ENCODE measurements at places on chromosomes 13 and 19. TPM values are rescaled to one million over a fixed set of nuclear protein-coding genes. Genes with fewer than 3 reads are reported as not detected.

CEACAM3 gene
- total RNA-seq, result not detected

- H3K27me3 ChIP-seq, result no peaks in the 10 kb centered on the region
- H3K36me3 ChIP-seq, result peaks cover 4% of the 10 kb centered on the region
- H3K4me3 ChIP-seq, result peak within 1 kb of the TSS; percentile 44
- peak within 1 kb of the TSS; percentile 93 for H3K27ac ChIP-seq
Observed at GRCh38 chr19:55487924-55488687, at the start of gene SSC5D. Gene SSC5D, plus strand, starts transcription at chr19:55488436. Its CDS starts 154 bp downstream, at chr19:55488590.

CNN1 gene
- total RNA-seq, result 2,877 TPM

B3GNT3 gene
- 0.83 TPM for total RNA-seq

GRCh38 chr13:44293374-44293773 is 80.2 kb upstream of the SERP2 start:
- DNase-seq, result no peak
- H3K4me1 ChIP-seq, result peaks cover 38% of the 10 kb centered on the region
- peak overlapping the region; percentile 80 for H3K27ac ChIP-seq

- H3K27ac ChIP-seq, result peak overlapping the region; percentile 69
- peaks cover 25% of the 10 kb centered on the region for H3K4me1 ChIP-seq
- H3K36me3 ChIP-seq, result peaks cover 19% of the 10 kb centered on the region
- no peak overlapping the region for H3K4me3 ChIP-seq
Observed at GRCh38 chr19:6047741-6048251, 62.5 kb downstream of the RFX2 start.

ZNF714 gene
- 1.7 TPM for total RNA-seq

- no peaks in the 10 kb centered on the region for H3K27me3 ChIP-seq
- peaks cover 14% of the 10 kb centered on the region for H3K36me3 ChIP-seq
- no peak for DNase-seq
- no peak overlapping the region for H3K4me3 ChIP-seq
- no peak overlapping the region for H3K27ac ChIP-seq
Observed at GRCh38 chr13:95713651-95714050, 36.7 kb downstream of the DNAJC3 start.

PSG2 gene
- total RNA-seq, result not detected

ZNF491 gene
- 4.2 TPM for total RNA-seq

XRCC1 gene
- total RNA-seq, result 24.2 TPM

NTF4 gene
- total RNA-seq, result not detected

GRCh38 chr19:47226426-47227351 is 4.3 kb downstream of the BBC3 start:
- H3K27me3 ChIP-seq, result peaks cover 3% of the 10 kb centered on the region
- H3K36me3 ChIP-seq, result peaks cover 15% of the 10 kb centered on the region
- H3K27ac ChIP-seq, result peak overlapping the region; percentile 97
- H3K4me1 ChIP-seq, result peaks cover 67% of the 10 kb centered on the region
- peak overlapping the region; percentile 67 for H3K4me3 ChIP-seq

DNA sequence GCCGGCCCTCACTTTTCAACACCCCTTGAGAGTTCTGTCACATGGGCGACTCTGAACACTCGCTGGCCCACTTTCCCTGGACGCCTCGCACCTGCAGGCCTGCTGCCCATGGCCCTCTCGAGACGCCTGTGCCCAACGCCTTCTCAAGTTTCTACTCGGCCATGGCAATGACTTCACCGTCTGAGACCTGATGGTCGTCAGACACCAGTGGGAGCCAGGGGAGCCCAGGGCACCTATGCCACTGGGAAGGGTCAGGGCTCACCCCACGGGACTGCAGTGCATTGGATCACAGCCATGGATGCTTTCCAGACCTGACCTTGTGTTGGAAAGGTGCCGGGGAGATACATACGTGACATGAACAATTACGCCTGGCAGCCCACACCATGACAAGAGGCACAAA is 60.1 kb downstream of the KLF2 start:
- H3K4me3 ChIP-seq, result no peak overlapping the region
- peak overlapping the region; percentile 89 for H3K27ac ChIP-seq
- H3K27me3 ChIP-seq, result no peaks in the 10 kb centered on the region
- DNase-seq, result no peak
- peaks cover 36% of the 10 kb centered on the region for H3K4me1 ChIP-seq

- H3K36me3 ChIP-seq, result peaks cover 57% of the 10 kb centered on the region
- H3K4me3 ChIP-seq, result no peak overlapping the region
- peaks cover 7% of the 10 kb centered on the region for H3K4me1 ChIP-seq
- H3K27me3 ChIP-seq, result no peaks in the 10 kb centered on the region
Observed at GRCh38 chr19:5789351-5789761, 1.6 kb downstream of the DUS3L start.

- H3K27ac ChIP-seq, result no peak overlapping the region
- no peak overlapping the region for H3K4me3 ChIP-seq
- no peak for DNase-seq
- no peaks in the 10 kb centered on the region for H3K4me1 ChIP-seq
Observed at GRCh38 chr13:93364166-93364565, 137.6 kb downstream of the GPC6 start.

DNA sequence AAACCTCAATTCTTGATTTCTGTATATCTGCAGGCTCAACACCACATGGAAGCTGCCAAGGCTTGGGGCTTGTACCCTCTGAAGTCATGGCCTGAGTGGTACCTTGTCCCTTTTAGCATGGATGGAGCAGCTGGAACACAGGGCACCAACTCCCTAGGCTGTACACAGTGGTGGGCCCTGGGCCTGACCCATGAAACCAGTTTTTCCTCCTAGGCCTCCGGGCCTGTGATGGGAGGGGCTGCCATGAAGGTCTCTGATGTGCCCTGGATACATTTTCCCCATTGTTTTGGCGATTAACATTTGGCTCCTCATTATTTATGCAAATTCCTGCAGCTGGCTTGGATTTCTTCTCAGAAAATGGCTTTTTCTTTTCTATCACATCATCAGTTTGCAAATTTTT is 131.6 kb downstream of the NDFIP2 start:
- no peaks in the 10 kb centered on the region for H3K27me3 ChIP-seq
- H3K27ac ChIP-seq, result no peak overlapping the region
- H3K36me3 ChIP-seq, result no peaks in the 10 kb centered on the region
- no peak for DNase-seq
- H3K4me1 ChIP-seq, result no peaks in the 10 kb centered on the region

DNA sequence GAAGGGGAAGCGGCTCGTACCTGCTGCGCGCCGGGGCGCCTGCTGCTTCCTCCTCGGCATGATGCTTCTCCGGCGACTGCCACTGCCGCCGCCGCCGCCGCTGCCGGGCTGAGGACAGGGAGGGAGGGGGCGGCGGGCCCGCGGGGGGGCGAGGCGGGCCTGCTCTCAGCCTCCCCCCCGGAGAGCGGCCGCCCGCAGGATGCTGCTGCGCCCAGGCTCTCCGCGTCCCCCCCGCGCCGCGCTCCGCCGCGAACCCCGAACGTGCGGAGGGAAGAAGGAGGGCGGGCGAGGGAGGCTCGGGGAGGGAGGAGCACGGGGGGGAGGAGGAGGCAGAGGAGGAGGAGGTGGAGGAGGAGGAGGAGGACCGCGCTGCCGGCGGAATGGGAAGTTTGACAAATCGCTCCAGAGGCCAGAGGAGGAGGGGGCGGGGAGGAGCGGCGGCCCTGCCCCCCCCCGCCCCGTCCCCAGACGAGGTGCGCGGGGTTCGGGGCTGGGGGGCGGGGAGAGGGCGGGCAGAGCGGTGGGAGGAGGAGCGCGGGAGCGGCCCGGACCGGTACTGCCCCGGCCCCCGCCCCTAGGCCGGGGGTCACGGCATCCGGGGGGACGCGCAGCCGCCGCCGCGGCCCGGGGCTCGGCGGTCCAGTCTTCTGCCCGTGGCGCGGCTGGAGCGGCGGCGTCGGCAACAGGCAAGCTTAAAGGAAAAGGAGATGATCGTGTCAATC is at the start of gene TSHZ3:
Gene TSHZ3 (minus strand): TSS at position 277 of the 722 bp plus-strand sequence. CDS start 217 bp downstream, at position 60.
- no peak for DNase-seq
- no peaks in the 10 kb centered on the region for H3K36me3 ChIP-seq
- H3K4me3 ChIP-seq, result peak within 1 kb of the TSS; percentile 76
- peak within 1 kb of the TSS; percentile 96 for H3K27ac ChIP-seq

HOMER3 gene
- 26.7 TPM for total RNA-seq

CRLF1 gene
- total RNA-seq, result 66.3 TPM

GRCh38 chr13:49240017-49240416 is 7.7 kb upstream of the CDADC1 start:
- no peaks in the 10 kb centered on the region for H3K36me3 ChIP-seq
- H3K4me1 ChIP-seq, result no peaks in the 10 kb centered on the region
- H3K27ac ChIP-seq, result no peak overlapping the region
- H3K27me3 ChIP-seq, result no peaks in the 10 kb centered on the region
- H3K4me3 ChIP-seq, result no peak overlapping the region

- no peak for DNase-seq
- H3K4me1 ChIP-seq, result peaks cover 33% of the 10 kb centered on the region
- peak within 1 kb of the TSS; percentile 69 for H3K27ac ChIP-seq
- peak within 1 kb of the TSS; percentile 46 for H3K4me3 ChIP-seq
- peaks cover 25% of the 10 kb centered on the region for H3K36me3 ChIP-seq
- H3K27me3 ChIP-seq, result peaks cover 48% of the 10 kb centered on the region
Observed at GRCh38 chr19:18895824-18896341, at the start of gene CERS1. Gene CERS1, minus strand, starts transcription at chr19:18896158. Its CDS starts 86 bp downstream, at chr19:18896072.

ZNF83 gene
- total RNA-seq, result 29.7 TPM

ZNF880 gene
- 16.8 TPM for total RNA-seq

DNA sequence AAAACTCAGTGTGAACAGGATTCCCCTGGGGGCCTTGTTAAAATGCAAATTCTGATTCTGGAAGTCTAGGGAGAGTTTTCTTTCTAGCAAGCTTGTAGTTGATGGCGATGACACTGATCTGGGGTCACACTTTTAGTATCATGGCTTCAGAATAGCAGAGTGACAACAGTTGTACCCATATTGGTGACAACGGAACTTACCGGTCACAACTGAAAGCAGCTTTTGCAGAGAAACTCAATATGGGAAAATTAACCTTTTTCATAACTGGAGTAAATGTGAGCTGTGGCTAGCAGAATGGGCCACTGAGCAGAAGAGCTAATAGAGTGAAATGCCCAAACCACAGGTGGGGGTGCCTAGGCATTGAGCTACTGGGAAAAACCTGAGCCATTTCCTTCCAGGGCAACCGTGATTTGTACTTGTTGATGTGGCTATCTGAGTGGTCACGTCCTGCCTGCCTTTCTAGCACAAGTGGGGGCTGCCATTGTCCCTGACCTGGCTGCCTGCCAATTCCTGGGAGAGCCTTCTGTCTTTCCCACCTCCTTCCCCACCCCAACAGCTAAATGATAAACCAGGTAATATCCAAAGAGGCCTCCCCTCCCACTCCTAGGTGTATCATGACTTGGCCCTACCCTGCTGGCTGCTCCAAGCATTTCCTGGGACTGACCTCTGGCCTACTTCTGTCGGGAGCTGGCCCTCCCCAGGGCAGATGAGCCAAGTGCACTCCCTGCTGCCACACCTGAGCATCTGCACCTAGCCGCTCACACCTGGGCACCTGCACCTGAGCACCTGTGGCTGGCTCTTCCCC is 1.7 kb upstream of the SLC10A2 start:
- H3K27ac ChIP-seq, result no peak overlapping the region
- no peaks in the 10 kb centered on the region for H3K36me3 ChIP-seq
- DNase-seq, result no peak
- H3K27me3 ChIP-seq, result no peaks in the 10 kb centered on the region
- H3K4me1 ChIP-seq, result no peaks in the 10 kb centered on the region
- no peak overlapping the region for H3K4me3 ChIP-seq

- H3K27me3 ChIP-seq, result no peaks in the 10 kb centered on the region
- H3K4me1 ChIP-seq, result no peaks in the 10 kb centered on the region
- no peak overlapping the region for H3K4me3 ChIP-seq
- no peaks in the 10 kb centered on the region for H3K36me3 ChIP-seq
- DNase-seq, result no peak
Observed at GRCh38 chr13:31330236-31330635, 130.5 kb downstream of the B3GLCT start.

DNA sequence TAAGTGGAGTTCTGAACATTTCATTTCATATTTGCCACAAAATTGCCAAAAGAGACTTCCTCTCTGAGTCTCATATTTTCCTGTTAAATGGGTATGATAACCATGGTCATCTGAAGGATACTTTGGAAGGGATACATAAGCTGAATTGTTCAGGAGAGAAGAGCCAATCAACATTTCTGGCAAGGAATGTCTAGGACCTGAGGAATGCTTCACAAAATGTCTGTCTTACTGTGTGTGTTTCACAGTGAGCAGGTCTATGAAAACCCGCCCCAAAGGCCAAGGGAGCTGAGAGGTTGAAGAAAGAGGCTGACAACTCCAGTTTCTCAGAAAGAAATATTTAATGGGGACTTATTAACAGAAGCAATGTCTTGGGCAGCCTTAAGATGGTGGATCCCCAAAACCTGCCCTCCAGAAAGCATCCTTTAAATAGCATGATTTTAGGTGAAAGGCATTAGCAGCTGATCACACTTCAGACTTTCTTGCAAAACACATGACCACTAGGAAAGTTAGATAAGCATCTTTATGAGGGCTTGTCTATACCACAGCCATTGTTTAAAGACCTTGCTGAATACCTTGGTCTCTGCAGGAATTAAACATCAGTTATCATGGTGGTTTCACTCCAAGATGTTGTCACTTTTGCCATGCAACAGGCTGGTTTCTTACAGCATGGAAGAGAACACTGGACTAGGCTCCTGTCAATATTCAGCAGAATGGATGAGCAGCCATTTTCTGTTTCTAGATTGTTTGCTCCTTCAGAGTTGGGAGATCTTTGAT is 78.9 kb downstream of the TNFSF11 start:
- H3K27ac ChIP-seq, result no peak overlapping the region
- no peak for DNase-seq
- no peaks in the 10 kb centered on the region for H3K4me1 ChIP-seq

- no peak overlapping the region for H3K4me3 ChIP-seq
- no peak for DNase-seq
- H3K36me3 ChIP-seq, result no peaks in the 10 kb centered on the region
- no peaks in the 10 kb centered on the region for H3K27me3 ChIP-seq
- H3K27ac ChIP-seq, result no peak overlapping the region
- no peaks in the 10 kb centered on the region for H3K4me1 ChIP-seq
Observed at GRCh38 chr19:18978616-18979015, 37.6 kb upstream of the HOMER3 start.

DNA sequence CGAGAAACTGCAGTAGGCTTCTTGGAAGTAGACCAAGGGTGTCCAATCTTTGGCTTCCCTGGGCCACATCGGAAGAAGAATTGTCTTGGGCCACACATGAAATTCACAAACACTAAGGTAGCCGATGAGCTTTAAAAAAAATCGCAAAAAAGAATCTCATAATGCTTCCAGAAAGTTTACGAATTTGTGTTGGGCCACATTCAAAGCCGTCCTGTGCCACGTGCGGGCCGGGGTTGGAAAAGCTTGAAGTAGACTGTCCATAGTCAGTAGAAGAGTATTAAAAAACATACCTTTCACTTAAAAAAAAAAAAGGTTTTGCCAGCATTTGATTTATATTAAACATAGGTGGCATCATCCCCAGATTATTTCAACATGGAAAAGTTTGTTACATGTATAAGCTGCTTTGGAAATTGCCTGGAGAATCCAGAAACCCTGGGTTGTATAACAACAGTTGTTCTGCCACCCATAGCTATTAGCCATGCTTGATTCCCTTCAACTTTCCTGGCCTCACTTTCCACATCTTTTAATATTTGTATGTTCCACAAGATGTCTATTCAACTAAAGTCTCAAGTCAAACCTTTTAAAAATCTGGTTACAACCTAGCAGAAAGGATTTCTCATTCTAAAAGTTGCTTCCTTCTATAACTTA is 1.0 kb downstream of the IFT88 start:
- peak overlapping the region; percentile 95 for H3K27ac ChIP-seq
- no peaks in the 10 kb centered on the region for H3K36me3 ChIP-seq
- peaks cover 10% of the 10 kb centered on the region for H3K4me1 ChIP-seq
- no peak for DNase-seq
- no peaks in the 10 kb centered on the region for H3K27me3 ChIP-seq
- peak overlapping the region; percentile 74 for H3K4me3 ChIP-seq

All from esophagus muscularis mucosa (tissue), 4 donors.